ENCODE measurements at places on chromosomes 2 and 18.

DNA sequence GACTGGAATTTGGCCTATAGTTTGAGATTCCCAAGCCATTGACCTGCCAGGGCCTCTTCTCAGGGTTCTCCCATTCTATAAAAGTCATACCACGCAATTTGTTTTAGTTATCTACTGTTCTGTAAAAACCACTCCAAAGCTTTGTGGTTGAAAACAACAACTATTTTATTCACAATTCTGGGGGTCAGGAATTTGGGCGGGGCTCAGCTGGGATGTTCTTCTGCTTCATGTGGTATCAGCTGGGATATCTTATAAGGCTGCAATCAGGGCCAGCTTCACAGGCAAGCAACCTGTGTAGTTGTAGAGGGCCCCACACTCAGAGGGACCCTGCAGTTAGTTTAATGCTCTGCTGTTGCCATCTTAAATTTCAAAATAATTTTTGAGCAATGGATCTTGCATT is 16.4 kb upstream of the NOTO start:
- DNase-seq: no peak

GRCh38 chr2:43460611-43461365 is 135.1 kb downstream of the THADA start:
- DNase-seq: no peak

- no peak for DNase-seq
Measured at GRCh38 chr2:235836491-235836911, 331.7 kb downstream of the GBX2 start.

DNA sequence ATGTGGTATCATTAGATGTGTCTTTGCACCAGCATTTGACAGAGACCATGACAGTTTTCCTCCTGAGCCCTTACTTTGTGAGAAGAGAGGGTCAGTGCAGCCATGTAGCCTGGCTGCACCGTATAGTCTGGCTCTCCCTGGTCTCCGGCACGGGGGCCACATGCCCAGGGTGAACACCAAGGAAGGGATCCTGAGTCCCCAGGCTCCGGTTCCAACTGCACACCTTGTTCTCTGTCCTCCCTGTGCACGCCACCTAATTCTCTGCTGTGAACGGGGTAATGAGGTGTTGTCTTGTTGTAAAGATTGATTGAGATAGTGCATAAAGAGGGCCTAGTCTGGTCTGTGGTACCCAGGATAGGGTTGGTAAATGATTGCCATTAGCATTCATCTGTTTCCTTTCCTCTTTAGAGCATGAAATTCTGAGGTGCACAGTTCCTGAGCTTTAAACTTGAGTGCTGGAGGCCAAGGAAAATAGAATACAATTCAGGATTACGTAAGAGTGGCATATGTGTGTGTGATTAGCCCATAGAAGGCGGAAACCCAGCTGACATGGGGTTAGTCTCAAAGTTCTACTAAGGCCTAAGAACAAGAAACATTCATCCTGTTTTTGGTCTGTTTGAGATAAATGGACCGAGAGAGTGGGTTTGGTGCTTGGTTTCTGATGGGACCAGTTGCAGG is 55.5 kb downstream of the NCK2 start:
- no peak for DNase-seq

DNA sequence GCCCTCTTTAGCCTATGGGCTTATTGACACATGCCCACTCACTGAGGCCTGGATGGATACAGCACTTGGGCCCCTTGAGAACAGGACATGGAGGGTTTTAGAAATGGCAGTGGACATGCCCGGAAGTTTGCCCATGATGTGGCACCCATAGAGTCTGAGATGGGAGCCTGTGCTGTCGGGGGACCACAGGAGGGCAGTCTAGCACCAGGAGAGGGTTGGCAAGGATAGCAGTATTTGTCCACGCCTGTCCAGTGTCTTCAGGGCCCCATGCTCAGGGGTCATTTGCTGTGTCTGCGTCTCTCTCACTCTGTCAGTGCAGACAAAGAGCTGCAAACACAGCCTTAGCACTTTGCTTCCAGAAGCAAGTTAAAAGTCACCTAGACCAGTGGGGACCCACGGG is 48.7 kb downstream of the IL1RL2 start:
- no peak for DNase-seq

- DNase-seq: no peak
Measured at GRCh38 chr2:24580561-24580960, 89.5 kb downstream of the NCOA1 start.

- DNase-seq: no peak
Measured at GRCh38 chr18:63131106-63131958, 188.2 kb downstream of the BCL2 start.

DNA sequence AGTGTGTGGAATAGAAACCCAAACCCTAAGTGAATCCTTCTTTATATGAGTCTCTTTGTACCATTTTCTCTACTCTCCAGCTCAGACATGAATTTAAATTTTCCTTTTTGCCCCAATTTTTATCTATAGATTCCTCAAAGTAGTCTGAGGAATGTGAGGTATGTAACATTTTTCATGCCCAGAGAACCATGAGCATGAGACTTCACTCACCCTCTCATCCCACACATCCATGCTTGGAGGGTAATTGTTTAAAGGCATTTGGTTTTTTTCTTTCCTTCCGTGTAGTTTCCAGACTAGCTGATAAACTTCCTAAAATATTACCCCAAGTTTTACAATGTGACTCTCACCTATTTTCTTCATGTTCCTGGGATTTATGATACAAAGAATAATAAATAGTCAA is 2056.8 kb upstream of the CELF4 start:
- no peak for DNase-seq

DNA sequence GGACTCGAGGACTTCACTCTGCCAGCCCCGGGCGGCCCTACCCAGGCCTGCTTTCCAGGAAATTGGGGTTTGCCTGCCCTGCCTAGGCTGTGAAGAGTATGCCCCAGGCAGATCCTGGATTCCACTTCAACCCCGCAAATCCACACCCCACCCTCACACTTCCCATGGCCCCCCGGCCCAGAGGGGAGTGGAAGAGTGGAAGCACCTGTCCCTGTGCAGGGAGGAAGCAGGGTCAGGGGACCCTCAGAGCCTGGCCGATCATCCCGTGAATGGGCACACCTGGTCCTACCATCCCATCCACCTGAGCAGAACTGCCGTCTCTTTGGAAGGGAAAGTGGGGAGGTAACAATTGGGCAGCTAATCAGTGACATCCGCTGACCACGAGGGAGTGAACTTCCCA is 245.2 kb downstream of the EIPR1 start:
- DNase-seq: no peak

- DNase-seq: no peak
Measured at GRCh38 chr2:23695214-23695889, 231.6 kb downstream of the ATAD2B start.

GRCh38 chr2:58899692-58900091 is 658.6 kb upstream of the FANCL start:
- no peak for DNase-seq

- peak; percentile 26 for DNase-seq
Measured at GRCh38 chr2:164737612-164738081, 104.0 kb downstream of the COBLL1 start.

- no peak for DNase-seq
Measured at GRCh38 chr2:163565192-163565591, 170.6 kb downstream of the FIGN start.

DNA sequence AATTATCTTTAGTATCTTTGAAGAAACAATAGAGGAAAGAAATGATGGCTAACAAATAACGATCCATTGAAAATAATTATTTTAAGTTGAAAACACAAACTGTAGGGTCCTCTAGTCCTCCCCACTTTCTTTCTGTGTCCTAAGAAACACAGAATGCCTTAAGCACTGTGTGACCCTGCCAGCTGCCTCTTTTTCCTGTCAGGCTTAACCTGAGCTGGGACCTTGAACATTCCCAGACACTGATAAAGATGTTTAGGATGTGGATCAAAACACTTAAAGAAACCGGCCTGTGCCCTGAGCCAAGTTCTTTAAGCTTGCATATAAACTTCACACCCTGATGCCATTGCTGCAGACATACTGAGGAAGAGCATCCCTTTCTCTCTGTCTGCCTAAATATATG is 755.4 kb upstream of the VRK2 start:
- DNase-seq: no peak

GRCh38 chr2:190415794-190416775 is 7.9 kb downstream of the MFSD6 start:
- no peak for DNase-seq

- DNase-seq: no peak
Measured at GRCh38 chr2:136645236-136645828, 120.0 kb upstream of the THSD7B start.

DNA sequence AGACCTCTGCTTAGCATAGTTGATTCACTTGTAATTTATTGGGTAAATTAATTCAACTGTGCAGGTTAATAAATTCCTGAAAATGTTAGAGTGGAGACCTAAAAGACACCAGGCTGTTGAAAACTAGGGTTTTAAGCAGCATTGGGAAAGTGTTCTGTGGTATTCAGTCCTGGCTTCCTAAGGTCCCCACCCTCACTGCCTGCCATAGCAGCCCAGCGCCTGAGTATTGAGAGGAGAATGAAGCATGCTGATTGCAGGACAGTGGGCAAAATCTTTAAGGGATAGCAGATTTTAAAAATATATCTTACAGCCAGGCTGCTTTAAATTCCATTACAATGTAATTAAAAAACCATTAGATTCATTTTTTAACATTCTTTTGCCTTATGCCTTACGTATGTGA is 20.6 kb downstream of the MEIS1 start:
- no peak for DNase-seq

DNA sequence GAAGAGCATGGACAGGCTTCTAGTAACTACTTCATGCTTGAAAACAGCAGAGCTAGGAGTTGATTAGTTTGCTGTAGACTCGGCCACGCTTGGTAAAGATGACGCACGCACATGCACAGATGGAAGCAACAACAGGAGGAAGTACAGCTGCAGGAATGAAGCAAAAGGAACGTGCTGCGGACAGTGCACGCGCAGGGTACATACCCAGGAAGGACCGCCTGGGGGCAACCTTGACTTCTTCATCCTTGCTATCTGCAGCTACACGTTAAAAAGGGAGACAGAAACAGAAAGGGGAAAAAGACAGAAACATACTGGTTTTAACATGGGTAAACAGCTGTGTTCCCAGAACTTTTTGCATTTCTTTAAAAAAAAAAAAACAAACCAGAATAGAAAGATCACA is 17.7 kb downstream of the SLC66A2 start:
- DNase-seq: no peak

- DNase-seq: no peak
Measured at GRCh38 chr2:100126201-100126600, 16.2 kb downstream of the AFF3 start.

GRCh38 chr2:178273787-178274360 is 79.6 kb downstream of the OSBPL6 start:
- no peak for DNase-seq

GRCh38 chr2:100588071-100588786 is 25.4 kb downstream of the PDCL3 start:
- no peak for DNase-seq

DNA sequence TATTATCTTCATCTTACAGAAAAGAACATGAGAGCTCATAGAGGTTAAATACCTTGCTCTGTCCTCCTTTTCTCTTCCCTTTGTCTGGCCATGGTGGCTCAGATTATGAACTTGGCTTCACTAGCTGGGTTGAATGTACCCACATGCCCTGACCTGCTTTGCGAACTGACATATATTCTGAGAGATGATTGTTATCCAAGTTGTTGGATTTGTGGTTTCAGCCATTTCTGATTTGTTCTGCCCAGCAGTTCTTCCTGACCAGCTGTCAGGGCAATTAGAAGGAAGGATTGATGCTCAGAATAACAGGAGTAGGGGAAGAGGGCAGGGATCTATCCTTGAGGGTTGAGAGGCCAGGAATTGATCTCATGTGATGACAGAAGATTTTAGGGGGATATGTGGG is 236.8 kb upstream of the FAM98A start:
- DNase-seq: no peak

DNA sequence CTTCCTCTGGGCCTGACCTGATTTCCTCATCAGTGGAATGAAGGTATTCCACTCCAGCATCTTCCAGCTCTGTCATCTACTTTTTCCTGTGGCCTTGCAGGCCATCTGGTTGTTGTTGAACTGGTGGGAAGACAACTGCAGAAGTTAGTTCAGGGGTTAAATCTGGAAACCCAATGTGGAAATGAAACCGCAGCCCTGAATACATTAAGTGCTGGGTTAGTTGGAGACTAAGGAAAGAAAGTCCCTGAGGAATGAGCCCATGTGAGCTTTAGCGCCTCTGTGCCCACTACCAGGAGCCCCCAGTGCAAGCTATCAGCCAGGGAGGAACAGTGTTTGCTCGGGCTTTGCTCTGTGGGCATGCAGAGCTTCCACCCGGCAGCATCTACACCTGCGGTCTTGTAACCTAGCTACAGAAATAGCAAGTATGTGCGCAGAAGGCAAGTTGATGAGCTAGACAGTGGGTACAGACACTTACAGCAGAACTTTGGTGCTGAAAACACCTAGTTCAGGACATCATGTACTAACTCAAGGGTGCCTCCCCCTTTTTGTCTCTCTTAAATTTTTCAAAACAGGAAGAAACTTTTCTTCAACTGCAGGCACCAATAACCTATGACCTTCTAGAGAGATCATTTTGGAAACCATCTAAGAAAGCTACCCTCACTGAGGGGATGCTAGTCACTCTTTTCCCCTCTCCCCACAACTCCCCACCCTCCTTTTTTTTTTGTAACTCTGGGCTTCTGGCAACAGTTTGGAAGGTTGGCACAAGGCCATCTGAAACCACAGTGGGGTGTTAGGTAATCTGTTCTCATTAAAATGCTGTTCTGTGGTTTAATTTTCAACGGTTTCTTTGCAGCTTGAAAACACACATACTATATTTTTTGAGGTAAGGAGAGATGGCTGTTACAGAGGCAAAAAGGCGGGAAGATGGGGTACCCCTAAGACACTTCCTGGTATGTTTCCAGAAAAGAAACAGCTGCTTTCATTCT is 18.3 kb upstream of the CXCR4 start:
- DNase-seq: no peak

Measured in hypothalamus (tissue), 51 donors.